ENCODE measurements at places on chromosomes 2 and 18. TPM values are rescaled to one million over a fixed set of nuclear protein-coding genes. Genes with fewer than 3 reads are reported as not detected.

DNA sequence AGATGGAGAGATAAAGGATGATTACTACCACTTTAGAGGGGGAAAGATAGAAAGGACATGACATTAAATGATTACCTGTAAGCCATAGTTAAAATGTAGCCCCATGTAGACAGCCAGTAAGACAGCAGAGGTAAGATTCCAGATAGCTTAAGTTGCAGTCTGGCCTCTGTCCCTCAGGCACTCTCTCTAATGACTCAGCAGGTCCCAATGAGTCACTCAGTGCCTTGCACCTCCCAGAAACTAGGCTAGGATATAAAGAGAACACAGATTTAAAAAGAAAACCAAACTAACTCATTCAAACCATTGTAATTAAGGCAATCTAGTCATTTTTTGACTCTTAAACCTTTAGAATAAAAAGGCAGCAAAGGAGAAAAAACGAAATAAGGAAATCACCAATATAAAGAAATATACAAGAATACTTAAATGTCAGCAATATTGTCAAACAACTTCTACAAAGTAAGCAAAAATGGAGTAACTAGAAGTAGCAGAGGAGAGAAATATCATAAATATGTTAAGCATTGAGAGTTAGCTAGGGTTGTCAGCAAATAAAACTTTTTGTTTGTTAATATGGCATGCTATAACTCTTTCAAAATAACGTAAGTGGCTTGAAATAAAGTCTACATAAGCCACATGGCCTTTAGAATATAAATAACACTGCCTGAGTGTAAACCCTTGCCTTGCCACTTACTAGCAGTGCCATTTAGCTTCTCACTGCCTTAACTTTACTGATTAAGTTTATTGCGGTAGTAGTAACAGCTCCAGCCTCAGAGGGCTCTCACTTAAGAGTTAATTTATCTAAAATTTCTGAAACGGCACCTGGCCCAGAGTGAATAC, 48.5 kb downstream of the SOCS6 start:
- peak; percentile 43 for DNase-seq

DNA sequence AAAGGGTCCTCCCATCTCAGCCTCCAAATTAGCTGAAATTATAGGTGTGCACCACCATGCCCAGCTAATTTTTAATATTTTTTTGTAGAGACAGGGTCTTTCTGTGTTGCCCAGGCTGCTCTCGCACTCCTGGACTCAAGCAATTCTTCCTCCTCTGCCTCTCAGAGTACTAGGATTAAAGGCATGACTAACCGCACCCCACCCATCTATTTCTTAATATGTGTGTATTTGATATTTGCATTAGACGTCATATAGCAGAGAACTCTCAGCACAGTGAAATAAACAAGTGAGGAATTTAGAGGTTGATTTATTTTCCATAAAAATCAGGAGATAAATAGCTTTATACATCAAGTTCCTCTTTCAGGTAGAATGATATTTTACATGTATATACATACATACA, 213.5 kb downstream of the FSIP2 start:
- no peak for DNase-seq

DNA sequence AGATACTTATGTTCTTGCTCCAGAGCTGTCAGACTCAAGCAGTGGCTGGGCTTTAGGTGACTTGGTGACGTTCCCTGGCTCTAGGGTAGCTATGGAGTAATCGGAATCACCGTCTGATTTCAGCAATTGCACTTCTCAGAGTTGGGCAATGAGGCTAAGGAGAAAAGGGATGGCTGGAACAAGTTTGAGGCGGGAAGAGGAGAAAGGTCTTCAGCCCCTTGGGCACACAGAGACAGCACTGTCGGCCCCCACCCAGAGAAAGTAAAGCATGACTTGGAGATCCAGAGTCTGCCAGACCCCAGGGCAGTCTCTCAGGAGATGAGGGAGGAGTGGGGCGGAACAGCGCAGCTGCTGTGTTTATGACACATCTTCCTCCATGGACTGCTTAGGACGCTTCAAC, 114.5 kb downstream of the KLHL29 start:
- no peak for DNase-seq

GRCh38 chr2:80852079-80852807, 547.7 kb upstream of the LRRTM1 start:
- DNase-seq, result peak; percentile 57

- DNase-seq, result no peak
These were observed 65.2 kb downstream of the TMEM247 start for GRCh38 chr2:46544581-46544980.

DNA sequence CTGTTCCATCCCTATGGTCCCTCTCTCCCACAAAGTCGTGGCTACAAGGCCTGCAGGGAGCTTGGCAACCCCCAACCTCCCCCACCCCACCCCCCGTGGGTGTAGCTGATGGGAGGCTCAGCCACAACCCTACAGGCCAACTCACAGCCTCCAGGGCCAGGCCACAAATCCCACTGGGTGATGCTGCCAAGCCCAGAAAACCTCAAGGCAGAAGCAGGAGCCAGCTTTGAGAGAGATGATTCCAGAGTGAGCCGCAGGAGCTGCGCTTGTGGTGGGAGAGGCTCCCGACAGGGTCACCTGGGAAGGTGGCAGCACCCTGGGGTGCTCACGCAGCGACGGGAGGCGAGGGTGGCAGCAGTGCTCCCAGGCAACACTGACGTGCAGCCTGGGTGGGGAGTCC, 44.8 kb downstream of the ADCY3 start:
- no peak for DNase-seq

GRCh38 chr2:186884587-186884986, 35.6 kb upstream of the ZSWIM2 start:
- no peak for DNase-seq

- peak; percentile 83 for DNase-seq
These were observed 31.8 kb downstream of the TGIF1 start for GRCh38 chr18:3481696-3482210.

DNA sequence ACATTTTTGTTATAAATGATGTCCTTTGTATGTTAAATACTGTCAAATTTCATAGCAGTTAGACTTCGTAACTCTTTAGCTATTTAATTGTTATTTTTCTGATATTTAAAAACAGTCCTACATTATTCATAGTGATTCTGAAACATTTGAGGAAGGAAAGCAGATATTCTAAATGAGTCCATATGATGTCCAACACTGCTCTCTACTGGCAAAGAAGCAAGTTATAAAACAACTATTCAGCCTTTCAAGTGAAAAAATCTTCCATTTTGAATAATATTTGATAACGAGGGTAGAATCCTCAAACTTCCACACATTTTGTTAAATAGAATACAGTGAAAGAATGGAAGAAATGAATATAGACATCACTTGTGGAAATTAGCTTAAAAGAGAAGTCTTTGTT, 220.8 kb downstream of the GULP1 start:
- DNase-seq, result peak; percentile 54

- DNase-seq, result no peak
These were observed 131.7 kb upstream of the TWIST2 start for GRCh38 chr2:238716171-238716570.

DNA sequence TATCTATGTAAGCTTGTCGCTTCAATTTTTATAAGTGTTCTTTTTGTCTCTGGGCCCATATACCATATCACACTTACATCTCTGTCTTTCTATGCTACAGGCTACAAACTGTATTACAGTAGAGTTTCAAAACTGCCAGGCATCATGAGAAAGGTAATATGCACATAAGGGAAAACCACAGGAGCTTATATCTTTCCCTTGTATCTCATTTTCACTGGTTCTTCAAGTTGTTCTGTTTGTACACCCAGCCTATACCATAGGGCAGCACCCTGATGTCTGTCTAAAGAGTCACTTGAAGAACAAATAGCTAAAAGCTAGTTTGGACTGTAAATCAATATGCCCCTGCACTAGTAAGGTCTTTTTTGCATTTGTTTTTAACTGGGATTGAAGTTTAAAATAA, 366.7 kb downstream of the FIGN start:
- DNase-seq, result no peak

GRCh38 chr18:26443853-26444252, 104.5 kb downstream of the KCTD1 start:
- DNase-seq, result no peak

DNA sequence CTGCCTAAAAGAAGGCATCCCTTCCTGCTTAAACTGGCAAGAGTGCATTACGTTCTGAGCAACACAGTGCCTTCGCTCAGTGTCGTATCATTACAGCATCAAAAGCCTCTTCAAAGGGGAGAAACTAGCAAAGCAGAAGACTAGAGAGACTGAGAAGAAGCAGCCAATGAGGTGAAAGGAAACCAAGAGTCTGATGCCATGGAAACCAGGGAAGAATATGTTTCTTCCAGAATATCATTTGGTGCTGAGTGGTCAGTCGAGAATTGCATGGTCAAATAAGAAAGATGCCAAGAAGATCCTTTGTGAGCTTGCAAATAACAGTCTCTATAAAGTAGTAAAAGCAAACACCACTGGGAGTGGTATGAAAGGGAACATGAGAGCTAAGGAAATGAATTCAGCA, 312.1 kb upstream of the CHST9 start:
- DNase-seq, result no peak

Gene MAIP1
- 34.0 TPM for polyA plus RNA-seq

Gene SPEG
- polyA plus RNA-seq, result 12.6 TPM

Gene C2orf15
- 6.4 TPM for polyA plus RNA-seq

Gene LCLAT1
- polyA plus RNA-seq, result 11.5 TPM

Gene SIGLEC15
- 0.29 TPM for polyA plus RNA-seq

Gene GYPC
- polyA plus RNA-seq, result 31.2 TPM

Gene SMYD1
- not detected for polyA plus RNA-seq

Gene ERFE
- 1.0 TPM for polyA plus RNA-seq

Gene CNDP1
- not detected for polyA plus RNA-seq

Gene RAB6C
- polyA plus RNA-seq, result not detected
